HTR-8/SVneo (cell line): ENCODE measurements at places on chromosomes 1 and 21.

- DNase-seq = no peak
Observed at GRCh38 chr1:5526822-5527551, 465.2 kb downstream of the NPHP4 start.

DNA sequence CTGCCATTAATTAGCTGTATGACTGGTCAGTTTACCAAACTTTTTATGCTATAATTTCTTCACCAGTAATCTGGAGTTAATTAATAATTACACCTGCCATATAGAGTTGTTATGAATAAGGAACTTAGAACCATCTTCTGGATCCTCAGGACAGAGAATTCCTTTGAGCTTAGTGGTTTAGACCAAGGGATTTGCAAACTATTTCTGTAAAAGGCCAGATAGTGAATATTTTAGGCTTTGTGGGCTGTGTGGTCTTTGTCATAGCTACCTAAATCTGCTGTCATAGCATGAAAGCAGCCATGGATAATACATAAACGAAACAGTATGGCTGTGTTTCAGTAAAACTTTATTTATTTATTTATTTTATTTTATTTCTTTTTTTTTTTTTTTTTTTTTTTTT is 9.0 kb downstream of the TIMM17A start:
- DNase-seq = no peak

GRCh38 chr1:172951730-172952365 is 98.9 kb downstream of the TNFSF18 start:
- no peak for DNase-seq

DNA sequence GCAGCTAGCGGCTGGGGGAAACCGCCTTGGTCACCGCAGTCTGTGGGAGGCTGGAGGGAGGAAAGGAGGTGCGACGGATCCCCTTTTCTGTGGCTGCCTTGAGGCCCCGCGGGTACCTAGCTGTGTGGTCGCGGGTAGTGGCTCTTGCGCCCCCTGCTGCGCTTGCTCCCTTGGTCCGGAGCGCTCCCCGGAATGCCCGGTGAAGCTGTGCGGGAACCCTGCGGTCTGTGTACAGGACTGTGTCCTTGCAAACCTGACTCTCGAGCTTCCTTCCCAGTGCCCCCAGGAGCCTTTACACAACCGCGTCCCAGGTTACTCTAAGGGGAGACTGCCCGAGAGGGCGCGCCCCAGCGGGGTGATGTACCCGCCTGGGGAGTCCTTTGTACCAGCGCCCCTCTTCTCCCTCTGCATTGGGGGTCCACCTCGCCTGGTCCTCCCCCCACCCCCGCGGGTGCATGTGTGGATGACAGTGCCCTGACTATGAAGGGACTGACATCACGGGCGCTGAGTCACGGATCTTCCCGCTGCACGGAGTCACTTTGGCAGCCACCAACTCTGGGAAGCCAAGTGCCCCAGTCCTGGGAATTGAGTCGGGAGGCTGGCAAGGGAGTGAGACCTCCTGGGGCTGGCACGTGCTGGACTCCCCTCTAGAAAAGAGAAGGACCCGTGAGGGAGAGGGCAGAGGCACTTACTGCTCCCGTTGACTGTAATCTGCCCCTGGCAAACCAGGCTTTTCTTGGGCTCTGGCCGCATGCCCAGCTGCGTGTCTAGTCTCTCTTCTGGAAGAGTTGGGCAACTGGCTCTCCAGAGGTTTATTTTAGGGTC is 816 bp downstream of the IL6R start:
- DNase-seq = no peak

- no peak for DNase-seq
Observed at GRCh38 chr21:28865488-28866186, 127.0 kb downstream of the LTN1 start.

GRCh38 chr21:18545908-18546307 is 142.3 kb upstream of the TMPRSS15 start:
- DNase-seq = peak; percentile 18

- no peak for DNase-seq
Observed at GRCh38 chr1:64624218-64624713, 120.6 kb upstream of the RAVER2 start.

DNA sequence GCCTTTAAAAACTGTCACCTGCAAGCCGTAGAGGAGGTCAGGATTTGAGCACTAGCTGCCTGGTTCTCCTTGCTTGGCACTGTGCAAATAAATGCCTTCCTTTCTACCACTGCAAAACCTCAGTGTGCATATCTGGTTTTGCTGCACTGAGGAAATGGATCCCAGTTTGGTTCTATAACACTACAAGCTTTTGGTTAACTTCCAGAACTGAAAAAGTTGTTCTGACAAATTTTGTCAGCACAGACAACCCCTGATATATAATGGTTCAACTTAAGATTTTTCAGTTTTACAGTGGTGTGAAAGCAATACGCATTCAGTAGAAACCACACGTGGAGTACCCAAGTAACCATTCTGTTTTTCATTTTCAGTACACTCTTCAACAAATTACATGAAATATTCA is 29.8 kb upstream of the GALNT2 start:
- no peak for DNase-seq

DNA sequence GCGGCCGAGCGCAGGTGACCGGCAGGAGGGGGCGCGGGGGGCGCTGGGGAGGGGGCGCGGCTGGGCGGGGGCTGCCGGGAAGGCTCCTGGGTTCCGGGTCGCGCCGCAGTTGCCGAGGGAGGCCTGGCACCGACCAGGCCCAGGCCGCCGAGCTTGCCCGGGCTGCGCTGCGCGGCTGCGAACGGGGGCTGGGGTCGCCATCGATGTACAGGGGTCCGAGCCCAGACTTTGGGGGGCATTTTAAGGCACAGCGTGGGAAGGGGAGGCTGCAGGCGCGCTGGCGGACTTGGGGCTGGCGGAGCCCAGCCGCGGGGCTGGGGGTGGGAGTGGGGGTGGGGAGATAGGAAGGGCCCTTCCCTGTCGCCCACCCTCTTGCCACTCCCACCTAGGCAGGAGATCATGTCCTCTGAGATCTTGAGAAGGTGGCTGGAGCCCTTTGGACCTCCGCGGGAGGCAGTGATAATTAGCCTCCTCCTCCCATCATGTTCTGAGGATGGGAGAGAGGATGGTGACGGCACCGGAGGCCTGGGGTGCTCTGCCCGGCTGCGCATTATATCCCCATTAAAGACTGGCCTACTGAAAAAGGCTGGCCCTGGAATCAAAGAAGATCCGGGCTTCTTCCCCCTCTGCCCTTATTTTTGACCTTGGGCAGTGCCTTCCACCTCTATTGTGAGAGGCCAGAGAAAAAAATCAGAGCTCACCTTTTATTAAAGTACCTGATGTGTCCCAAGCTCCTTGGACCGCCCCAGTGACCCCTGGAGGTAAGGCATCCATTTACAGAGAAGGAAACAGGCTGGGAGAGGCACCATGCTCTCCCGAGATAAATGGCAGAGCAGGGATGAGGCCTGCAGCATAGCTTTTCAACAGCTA is 497 bp downstream of the FBXO44 start:
- DNase-seq = no peak
